CD4-positive, alpha-beta T cell treated with Interleukin-12 subunit alpha and Interleukin-12 subunit beta, for 1 hour (primary cell): ENCODE measurements at places on chromosomes 2 and 18.

DNA sequence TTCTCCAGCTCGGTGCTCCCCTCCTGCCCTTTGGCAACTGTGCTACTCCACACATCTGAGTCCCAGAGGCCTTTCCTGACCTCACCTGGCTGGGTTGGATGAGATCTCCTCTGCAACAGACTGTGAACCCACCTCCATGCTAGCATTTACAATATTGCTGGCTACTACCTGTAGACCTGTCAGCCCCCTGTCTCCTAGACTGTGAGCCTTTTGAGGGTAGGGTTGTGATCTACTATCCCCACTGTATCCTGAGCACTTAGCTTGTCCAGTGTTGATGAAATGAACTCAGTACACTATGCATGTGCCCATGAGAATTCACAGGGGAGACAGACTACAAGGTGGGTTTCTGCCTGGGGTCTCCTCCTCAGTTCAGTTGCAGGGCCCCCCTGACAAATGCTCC is 70.1 kb downstream of the C1QL2 start:
- DNase-seq = no peak

DNA sequence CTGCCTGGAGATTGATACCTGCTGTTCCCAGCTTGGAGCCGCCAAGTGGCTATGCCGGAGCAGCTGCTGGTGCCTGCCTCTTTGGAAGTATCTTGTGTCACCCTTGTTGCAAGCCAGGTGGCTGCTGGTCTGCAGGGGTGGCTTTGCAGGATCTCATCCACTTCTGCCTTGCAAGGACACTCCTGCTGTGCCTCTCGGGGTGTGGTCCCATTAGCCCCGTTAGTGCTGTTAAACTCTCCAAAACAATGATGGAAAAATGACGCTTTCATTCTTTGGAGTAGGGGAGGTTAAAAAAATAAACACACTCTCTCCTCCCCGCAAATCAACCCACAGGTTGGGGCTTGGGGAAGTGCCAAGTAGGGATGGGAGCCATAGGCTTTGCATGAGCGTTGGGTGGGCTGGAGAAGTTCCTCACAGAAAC is 352.8 kb downstream of the RNF144A start:
- DNase-seq = no peak

- DNase-seq = no peak
Observed at GRCh38 chr2:214127170-214127569, 283.7 kb upstream of the VWC2L start.

DNA sequence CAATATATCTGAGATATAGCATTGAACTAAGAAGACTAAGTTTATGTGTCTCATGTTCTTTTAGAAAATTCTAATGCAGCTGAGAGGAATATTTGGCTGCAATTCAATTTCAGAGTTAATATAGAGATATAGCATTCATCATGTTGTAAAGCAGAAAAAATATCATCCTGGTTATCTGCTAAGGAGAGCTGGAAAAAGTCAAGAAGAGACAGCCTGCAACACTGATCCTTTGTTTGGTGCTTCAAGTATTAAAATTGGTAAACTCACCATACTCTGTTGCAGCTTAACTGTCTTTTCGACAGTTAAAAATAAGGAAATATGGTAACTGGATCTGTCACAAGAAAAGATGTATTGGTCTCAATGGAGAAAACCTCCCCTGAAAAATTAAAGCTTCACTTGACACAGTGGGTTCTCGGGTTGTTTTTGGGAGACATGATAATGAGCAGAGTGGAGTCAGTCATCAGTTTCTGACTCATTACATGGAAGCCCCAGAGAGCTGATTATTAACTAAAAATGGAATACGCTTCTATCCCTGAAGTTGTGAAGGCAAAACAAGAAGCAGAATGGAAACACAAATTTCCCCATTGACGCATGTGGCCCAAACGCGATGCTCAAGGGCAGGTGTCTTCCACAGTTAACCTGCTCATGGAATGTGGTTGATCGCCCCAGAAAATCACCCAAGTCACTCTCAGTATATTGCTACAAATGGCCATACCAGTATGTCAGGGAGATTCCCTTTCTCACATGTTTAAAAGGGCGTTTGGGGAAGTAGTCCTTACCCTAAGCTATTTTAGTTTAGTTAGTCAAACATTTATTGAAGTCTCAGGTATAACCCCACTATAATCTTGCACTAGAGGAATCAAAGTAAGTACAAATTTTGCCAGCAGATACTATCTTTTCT is 8.2 kb downstream of the BCL2 start:
- no peak for DNase-seq

GRCh38 chr2:54420524-54421172 is 35.5 kb upstream of the SPTBN1 start:
- no peak for DNase-seq

GRCh38 chr2:188629753-188630527 is 338.3 kb downstream of the GULP1 start:
- no peak for DNase-seq

DNA sequence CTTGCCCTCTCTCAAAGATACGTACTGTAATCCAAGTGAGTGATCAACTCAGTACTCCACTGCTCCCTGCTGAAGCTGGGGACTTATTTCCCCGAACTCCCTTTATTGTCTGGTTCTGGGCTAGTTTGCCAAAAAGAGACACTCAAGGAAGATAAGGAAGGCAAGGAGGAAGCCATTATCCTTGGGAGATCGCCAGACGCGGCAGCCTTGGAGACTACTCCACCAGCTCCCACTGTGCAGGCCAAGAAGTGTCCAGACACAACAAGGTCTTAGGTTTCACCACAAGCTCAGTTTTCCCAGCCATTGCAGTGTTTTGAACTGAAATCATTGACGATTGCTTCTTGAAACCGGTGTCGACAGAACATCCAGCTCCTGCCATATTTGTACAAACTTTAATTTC is 439.6 kb upstream of the UBE2E3 start:
- DNase-seq = no peak
